ENCODE measurements at places on chromosomes 13 and 19.

DNA sequence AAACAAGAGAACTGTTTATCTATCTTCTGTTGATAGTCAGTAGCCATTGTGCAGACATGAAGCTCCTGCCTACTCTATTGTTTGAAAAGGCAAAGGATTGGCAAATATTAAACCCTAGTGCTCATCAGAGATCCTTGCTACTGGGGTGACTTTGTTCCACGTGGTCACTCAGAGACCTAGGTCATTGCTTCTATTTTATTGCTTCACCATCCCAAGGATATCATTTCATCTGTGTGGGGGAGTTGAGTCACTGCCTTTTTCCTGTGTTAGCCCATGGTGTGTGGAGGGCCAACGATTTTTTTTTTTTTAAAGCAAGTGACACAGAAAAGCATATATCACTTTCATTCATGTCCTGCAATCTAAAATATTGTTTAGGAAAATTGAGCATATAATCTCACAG is 254.1 kb upstream of the RXFP2 start:
- DNase-seq, result no peak

DNA sequence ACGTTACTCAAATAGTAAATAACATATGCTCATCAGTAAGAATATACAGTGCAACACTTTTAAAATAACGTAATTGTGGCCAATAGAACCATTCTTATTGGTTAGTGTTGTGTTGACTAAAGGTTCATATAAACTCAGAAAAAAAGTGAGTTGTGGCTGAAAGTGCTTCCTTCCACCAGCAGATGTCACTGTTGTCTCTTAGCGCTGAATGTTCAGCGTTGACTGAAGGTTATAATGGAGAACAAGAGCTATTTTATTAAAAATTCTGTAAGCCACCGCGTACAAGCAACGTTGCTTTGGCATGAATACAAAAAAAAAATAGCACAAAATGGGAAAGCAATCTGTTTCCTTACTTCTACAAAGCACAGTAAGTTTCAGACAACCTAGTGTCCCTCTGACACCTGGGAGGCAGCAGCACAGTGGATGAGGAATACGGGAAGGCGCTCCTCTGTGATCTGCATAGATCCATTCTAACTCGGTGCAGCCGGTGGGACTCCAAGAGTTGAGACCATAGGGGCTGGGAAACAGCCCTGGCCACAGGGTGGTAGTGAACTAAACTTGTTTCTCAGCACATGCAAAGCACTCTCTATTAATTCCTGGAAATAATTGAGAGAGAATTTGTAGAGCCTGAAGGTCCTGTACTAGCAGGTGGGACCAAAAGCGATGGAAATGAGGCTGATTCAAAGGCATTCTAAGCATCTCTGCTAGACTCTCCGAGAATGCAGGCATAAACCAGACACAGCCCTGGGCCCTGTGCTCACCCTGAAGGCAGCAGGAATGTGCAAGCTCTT is 23.9 kb upstream of the OXGR1 start:
- DNase-seq, result no peak

DNA sequence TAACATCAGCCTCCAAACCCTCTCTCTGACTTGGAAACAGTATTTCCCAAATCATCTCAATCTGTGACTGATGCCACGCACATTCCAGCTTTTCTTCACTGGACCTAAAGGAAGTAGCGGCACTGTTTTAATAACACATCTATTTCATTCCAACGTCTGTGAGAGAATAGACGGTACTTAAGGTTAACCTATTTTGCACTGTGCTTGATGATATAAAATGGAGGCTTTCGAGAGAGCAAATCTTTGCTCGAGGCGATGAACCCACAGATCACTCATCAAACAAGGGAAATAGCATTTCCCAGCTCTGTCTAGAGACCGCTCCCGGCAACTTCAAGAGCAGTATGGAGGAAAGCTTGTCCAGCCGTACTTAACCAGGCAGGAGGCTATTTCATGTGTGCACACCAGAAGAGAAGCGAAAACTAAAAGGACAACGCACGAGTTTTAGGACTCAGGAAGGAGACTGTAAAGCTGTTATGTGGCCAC is 2.9 kb downstream of the UBL3 start:
- peak; percentile 16 for DNase-seq

DNA sequence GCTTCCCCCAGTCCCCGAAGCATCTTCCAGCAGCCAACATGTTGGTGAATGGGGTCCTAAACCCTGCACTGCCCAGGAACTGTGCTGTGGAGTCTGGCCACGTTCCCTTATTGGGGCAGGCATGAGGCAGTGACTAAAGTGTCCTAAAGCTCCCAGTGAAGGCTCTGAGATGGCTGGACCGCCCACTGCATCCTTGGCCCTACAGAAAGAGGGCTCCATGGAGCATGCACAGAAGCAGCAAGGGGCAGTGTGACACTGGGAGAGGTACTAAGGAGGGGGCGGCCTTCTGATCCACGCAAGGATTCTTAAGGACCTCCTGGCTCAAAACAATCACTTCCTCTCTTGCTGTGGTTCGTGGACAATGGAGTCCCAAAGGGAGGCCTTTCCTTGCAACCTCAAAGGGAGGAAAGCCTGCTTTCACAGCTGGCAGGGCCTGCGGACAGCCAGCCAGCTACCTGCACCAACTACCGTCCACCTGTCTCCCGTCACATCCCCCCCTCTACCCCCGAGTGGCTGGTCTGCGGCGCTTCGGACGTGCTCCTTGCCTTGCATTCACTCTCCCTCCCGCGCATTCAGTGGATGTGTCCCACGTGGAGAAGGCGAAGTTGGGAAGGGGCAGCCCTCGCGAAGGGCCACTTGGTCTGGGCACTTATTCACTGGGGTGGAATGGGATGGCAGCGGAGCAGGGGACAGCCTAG is 63.9 kb upstream of the STARD13 start:
- no peak for DNase-seq

DNA sequence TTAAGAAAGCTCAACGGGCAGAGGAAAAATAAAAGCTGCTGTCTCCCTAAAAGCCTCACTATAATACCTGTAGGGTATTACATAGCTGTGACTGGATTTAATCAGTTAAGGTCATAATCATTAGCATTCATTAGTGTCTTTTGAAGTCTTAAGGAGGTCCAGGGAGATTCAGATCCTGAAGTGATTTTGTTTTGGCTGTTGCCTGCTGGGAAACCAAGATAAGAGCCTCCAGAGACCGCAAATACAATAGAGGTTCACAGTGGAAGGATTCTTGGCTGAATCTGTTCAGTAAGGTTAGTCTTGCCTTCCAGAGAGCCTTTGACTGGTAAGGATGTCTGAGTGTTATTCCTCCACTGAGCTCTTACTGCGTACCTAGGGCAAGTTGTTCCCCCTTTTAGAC is 54.0 kb upstream of the TNFRSF19 start:
- no peak for DNase-seq

DNA sequence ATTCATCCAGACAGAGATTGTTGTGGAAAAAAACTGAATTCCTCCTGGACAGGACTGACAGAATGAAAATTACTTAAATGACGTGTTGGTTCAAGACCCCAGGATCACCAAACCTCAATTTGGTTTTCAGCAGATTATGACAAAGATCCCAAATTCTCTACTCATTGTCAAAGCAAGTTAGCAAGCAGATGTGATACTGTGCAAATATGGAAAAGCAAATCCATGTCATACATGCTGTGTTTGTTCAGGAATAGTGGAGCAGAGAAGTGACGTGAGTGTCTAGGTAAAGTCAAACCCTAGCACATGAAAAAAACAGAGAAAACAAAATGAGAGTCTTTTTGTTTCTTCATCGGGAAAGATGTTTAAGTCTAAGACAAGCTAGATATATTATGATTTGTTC is 169.2 kb upstream of the NBEA start:
- DNase-seq, result no peak

GRCh38 chr19:49677901-49678674 is 1.0 kb downstream of the PRMT1 start:
- no peak for DNase-seq

- DNase-seq, result no peak
These were observed 62.4 kb upstream of the RNF113B start for GRCh38 chr13:98239162-98240076.

All from occipital lobe (tissue), 3 donors.